LoVo (cell line): ENCODE measurements at places on chromosomes 1 and 21.

- DNase-seq = no peak
Observed at GRCh38 chr1:5099558-5099957, 445.1 kb downstream of the AJAP1 start.

- no peak for DNase-seq
Observed at GRCh38 chr1:170623171-170623570, 40.8 kb upstream of the PRRX1 start.

- DNase-seq = no peak
Observed at GRCh38 chr21:31161157-31161556, 122.9 kb upstream of the KRTAP19-8 start.

- DNase-seq = no peak
Observed at GRCh38 chr1:212503714-212504113, 71.0 kb downstream of the NENF start.

DNA sequence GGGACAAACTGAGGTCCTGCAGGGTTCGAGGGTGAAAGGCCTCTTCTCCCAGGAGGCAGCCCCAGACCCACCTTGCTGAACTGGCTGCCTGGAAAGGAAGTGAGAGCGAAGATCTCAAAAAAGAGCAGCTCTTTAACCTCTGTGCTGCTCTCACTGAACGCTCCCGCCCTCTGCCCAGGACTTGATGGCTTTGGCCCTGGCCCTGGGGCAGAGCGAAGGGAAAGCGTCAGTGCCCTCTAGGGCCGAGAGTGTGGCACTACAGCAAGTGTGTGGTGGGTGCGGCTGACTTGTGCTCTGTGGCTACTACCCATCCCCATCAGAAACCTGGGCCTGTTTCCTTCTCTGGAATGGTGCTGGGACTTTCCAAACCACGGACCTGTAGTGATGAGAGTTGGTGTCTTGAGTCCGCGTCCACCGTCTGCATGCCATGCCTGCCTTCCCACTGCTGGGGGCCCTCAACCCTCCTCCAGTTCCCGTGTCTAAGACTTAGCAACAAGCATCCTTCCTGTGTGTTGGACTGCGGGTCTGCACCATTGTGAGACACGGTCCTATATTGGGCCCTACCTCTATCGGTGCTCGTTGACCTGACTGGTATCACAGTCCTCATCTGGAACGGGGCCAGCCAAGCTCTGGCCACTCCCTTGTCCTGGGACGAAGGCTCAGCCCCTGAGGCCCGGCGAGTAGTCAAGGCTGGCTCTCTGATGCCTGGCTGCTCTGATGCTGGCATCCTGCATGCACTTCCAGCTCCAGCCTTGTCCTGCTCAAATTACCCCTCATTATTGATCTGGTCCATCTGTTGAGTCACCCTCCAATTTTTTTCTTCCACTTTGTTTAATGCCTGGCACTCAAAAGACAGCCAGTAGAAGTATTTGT is 180.3 kb downstream of the DISC1 start:
- peak; percentile 28 for DNase-seq

DNA sequence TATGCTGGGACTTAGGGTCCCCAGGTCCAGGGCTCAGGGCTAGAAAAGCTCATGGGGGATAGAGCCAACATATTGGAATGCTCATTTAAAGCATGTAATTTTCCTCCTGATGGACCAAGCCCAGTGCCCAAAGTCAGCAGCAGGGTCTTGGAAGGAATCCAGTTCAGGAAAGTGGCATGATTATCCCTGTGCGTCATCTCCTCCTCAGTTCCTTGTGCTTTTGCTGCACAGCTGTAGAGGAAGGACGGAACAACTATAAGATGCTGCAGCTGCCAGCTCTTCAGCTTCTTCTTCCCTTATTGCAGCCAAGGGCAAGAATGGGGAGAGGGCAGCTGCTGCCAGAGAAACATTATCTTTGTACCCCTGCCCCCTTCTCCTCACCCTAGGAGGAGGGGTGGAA is 58.4 kb downstream of the OVGP1 start:
- DNase-seq = no peak

GRCh38 chr1:240199758-240200645 is 108.3 kb downstream of the FMN2 start:
- DNase-seq = no peak

GRCh38 chr1:39943471-39944290 is 11.3 kb upstream of the MFSD2A start:
- peak; percentile 62 for DNase-seq

DNA sequence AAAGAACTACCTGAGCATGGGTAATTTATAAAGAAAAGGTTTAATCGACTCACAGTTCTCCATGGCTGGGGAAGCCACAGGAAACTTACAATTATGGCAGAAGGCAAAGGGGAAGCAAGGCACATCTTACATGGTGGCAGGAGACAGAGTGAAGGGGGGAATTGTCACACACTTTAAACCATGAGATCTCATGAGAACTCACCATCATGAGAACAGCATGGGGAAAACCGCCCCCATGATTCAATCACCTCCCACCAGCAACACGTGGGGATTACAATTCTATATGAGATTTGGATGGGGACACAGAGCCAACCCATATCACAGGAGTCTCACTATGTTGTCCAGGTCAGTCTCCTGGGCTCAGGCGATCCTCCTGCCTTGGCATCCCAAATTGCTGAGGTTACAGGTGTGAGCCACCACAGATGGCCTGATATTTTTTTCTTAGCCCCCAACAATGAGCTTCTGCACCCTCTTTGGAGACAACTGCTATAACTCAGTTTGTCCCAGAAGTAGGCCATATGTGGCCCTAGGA is 22.5 kb upstream of the MORC3 start:
- no peak for DNase-seq

DNA sequence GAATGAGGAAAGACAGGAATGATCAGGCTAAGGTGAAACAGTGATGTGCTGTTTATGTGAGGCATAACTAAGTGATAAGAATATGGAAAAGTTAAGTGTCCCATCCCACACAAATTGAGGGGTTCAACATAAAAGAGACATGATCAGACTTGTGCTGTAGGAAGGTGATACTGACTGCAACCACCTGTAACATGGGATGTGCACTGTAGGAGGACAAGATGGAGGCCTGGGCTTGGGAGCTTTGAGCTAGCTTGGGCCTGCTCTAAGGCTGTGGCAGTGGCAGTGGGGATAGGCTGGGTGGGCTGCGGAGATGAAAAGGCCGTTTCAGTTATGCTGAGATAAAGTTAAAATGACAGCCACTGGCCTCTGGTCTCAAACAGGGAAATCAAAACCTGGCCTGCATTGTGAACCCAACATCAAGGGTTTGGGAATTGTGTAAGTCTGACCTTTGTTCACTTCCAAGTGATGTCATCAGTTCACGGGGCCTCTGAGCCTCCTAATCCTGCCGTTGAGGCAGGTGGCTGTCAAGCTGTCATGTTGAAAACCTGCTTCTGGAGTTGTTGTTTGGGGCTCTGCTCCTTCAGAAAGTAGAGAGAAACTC is 61.2 kb upstream of the TENT5C start:
- peak; percentile 5 for DNase-seq

DNA sequence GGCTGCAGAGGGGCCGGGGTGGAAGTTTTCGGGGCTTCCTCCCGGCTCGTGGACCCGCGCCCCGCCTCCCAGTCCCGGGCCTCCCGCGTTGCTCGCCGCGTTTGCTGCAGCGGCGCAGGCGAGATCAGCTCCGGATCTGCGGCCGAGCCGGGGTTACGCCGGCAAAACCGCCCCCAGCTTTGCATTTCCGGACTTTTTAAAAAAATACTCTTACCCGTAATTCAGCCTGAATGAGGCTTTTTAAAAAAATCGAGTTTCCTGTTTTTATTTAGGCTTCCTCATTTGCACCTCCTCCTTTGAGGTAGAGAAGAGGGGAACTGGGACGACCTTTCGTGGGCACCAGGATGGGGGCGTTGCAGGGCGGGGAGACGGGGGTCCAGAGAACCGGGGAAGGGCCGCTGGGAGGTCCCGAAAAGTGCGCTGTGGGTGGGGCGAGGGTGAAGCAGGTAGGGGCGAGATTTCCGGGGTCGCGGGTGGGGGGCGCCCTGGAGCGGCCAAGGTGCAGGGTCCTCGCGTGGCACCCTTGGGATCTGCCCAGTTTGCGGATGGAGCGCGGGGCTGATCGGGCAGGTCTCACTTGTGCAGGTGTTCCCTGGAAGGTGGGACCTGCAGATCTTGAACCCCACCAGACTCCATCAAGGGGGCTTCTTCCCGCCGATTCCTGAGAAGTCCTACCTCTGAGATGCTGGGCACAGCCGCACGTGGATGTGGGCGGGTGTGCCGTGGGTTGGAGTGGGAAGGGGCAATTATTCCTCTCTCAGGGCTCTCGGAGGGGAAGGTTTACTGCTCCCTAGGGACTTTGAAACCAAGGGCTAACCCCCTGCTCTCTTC is 1.1 kb downstream of the PIK3CD start:
- DNase-seq = no peak

GRCh38 chr1:5865774-5866173 is 126.5 kb downstream of the NPHP4 start:
- no peak for DNase-seq
